ENCODE measurements at places on chromosomes 12 and 14.

- no peak for DNase-seq
These were observed 358.6 kb downstream of the DUSP6 start for GRCh38 chr12:88993651-88994050.

DNA sequence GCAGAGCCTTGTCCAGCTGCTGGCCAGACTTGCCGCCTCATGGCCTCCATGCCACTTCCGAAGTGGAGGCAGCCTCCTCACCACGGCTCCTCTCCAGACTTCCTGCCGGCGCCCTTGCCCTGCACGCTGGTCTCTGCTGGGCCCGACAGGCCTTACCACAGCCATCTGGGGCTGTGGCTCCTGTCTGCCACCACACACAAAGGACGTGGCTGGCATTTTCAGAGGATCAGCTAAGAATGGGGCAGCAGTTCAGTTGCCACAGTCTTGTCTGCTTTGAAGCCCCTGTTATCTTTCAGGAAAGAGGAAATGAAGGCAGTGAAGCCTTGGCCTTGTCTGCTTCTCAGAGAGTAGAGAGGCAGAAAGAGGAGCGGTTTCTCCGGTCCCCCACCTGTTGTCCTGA lies 178.0 kb upstream of the FKBP4 start:
- DNase-seq, result no peak

DNA sequence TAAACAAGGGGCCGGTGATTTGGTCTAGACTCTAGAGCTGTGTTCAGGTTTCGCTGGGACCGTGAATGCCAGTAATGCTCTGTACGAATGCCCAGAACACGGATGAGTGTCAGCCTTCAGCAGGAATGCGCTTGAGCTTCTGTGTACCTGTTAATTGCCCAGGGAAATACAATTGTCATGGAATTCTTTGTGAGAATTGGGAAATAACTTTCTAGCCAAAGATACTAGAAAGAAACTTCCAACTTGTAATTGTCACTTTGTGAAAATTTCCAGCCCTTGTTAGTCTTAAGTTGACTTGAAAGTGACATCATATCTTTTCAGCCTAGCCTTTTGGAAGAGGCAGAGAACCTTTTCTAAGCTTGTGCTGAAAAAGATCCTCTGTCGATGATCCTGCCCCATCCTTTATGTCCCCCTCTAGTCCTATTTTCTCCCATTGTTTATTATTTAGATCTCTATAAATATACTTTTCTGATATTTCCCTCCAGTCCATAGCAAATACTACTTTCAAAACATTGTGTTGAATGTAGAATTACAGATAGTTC lies 2.7 kb downstream of the CHST11 start:
- DNase-seq, result no peak

GRCh38 chr14:69808919-69809808 lies 12.1 kb upstream of the SLC10A1 start:
- DNase-seq, result no peak

GRCh38 chr12:105729926-105730325 lies 399.4 kb downstream of the C12orf75 start:
- no peak for DNase-seq

GRCh38 chr14:34060651-34060999 lies 109.8 kb upstream of the EGLN3 start:
- DNase-seq, result no peak

DNA sequence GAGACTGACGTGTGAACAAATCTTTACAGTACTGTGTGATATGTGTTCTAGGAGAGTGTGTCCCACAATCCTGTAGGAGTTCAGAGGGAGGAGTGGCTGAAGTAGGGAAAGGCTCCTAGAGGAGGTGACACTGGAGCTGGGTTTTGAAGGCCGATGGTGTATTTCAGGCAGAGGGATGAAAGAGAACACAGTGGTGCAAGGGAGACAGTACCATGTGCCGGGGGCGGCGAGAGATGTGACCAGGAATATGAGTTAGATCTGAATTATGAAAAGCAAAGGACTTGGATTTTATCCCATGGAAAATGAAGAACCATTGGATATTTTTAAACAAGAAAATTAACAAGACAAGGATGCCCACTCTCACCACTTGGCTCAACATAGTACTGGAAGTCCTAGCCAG lies 77.0 kb upstream of the ESRRB start:
- no peak for DNase-seq

DNA sequence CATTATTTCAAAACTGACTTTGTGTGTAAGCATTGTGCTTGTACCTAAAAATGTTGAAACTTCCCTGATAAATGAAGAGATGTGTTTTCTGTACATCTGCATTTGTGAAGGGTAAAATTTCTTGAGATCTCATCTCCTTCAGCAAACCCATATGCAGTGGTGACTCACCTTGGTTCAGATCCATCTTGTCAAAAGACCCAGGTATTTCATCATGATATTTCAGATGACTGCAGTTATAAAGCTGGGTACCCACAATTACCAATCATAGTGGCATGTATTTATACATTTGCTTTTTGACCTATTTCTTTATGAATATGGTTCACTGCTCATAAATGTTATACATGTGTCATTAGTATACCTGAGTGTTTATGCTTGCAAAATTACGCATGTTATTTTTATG lies 1213.6 kb downstream of the GALC start:
- DNase-seq, result no peak

DNA sequence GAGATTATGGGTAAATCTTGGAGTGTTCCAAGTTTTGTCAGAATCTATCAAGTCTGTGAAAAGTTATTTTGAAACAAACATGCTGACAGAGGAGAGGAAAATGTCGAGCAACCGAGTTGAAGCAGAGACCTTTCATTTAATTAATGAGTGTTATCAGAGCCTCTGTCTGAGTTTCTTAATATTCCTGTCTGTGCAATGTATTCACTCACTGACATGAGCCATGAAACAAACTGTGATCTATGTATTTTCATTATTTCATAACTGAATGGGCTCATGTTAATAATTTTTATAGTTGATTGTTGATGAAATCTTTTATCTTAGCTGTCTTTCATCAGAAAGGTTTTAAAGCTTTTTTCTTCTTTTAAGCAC lies 144.2 kb upstream of the FAR2 start:
- DNase-seq, result no peak

- DNase-seq, result no peak
These were observed 38.8 kb downstream of the EVL start for GRCh38 chr14:100104006-100104352.

DNA sequence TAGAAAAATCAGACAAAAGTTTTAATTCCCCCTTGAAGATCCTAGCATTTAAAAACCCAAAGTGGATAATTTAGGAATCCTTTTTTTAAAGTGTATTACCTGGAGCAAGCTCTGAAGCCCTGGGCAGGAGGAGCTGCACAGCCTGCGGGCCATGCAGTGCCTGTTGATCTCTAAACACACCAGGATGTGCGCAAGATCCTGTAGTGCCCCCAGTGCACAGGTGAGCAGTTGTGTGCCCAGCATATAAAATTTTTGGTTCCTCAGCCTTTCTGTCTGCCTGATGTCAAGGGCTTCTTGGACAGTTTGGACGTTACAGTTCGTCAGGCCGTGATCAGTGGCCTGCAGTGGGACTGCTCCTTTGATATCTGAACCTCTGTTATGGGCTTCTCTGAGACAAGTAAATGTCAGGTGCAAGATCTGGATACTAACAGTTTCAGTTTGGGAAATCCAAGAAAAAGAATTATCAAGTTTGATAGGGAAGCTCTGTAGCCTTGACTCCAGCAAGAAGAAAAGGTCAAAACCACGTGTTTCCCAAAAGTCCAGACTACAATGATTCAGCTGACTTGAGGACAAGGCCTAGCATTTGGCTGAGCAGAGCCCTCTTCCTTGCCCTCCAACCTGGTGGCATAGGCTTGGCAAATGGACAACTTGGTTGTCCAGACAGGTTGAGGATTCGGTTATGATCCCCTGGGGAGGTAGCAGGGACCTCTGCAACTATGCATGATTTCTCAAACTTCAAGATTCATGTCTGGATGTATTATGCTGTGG lies 1.0 kb downstream of the ATXN7L3B start:
- DNase-seq, result no peak

DNA sequence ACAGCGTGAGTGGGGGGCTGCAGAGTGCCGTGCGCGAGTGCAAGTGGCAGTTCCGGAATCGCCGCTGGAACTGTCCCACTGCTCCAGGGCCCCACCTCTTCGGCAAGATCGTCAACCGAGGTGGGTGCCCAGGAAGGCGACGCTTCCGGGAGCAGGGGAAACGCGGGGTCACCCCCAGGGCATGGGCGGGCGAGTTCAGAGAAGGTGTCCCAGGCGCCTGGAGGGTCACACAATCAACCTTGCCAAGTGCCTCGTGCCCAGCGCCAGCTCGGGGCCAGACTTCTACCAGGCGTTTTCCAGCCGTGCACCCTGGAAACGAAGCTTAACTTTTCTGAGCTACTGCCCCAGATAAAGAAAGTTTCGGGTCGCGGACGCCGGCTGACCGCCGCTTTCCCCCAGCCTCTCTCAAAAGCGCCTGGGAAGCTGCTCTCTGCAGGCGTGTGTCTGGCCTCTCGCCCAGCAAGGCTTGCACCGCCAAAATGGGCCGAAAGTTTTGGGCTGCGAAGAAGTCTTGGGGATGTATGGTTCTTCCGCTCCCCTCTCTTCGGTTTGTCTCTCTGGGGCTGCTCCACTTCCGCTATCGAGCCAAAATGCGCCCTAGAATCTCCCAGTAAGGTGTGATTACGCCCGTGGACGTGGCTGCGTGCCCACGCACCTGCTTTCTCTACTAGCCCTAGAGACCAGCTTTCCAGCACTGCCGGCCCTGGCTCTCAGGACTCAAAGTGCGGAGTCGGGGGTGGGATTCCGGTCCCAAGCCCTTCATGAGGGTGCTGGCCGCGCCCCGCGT lies 1.7 kb downstream of the WNT1 start:
- no peak for DNase-seq

DNA sequence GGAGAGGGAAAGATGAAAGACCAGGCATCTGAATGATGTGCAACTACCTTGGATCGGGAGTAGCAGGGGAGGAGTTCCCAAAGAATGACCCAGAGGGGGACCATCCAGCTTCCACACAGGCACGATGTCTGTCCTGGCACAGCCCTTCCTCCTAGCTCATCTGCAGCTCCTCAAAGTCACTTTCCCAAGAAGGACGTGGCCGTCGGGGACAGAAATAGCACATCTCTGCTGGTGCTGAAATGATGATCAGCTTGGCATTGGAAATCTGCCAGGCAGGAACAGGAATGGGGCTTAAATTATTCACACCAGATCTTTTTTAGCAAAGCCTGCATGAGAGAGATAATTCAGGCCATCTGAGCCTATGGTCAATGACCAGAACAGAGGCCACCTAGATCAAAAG lies 41.7 kb downstream of the TSPAN11 start:
- DNase-seq, result no peak

- no peak for DNase-seq
These were observed 82.8 kb downstream of the PLEKHG7 start for GRCh38 chr12:92785563-92785950.

DNA sequence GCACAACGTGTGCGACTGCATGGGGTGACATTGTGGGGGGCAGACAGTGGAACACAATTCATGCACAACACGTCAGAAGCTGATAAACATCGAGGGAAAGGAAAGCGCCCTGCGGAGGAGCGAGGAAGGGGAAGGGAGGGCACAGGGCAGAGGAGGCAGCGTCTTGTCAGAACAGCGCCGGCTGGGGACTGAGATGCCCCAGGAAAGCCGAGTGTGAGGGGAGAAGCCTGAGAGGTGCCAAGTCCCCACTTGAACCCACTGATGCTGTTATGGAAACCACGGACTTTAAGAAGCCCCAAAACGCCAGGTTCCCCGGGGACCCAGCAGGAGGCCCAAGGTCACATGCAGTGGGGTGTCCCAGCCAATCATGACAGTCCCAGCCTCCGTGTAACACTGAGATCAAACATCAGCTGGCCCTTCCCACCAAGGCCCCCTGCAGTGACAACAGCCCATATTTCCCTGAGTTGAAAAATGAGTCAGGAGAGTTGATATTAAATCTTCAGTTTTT lies 70.0 kb downstream of the GALNT9 start:
- DNase-seq, result no peak

DNA sequence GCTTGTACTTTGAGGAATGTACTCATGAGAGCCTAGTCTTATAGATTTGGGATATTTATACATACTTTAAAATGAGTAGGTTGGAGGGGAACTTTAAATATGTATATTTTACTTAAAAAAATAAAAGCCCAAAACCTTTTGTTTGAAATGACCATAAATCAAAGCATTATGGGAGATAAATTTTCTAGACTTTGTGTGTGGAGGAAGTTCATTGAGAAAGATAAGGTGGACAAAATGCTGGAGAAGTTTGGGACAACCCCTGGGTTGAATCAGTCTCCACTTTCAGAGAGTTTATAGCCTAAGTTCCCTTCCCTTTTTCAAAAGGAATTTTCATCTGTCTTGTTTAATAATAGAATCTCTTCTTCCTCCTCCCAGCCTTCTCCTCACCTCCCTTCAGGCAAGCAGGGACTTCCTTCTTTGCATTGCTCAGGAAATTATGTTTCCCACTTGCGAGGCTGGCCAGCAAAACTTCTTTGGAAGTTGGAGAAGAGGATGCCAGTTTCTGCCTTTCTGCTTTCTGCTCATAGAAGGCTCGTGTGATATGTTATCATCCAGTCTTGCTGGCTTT lies 54.2 kb downstream of the CHST11 start:
- no peak for DNase-seq

DNA sequence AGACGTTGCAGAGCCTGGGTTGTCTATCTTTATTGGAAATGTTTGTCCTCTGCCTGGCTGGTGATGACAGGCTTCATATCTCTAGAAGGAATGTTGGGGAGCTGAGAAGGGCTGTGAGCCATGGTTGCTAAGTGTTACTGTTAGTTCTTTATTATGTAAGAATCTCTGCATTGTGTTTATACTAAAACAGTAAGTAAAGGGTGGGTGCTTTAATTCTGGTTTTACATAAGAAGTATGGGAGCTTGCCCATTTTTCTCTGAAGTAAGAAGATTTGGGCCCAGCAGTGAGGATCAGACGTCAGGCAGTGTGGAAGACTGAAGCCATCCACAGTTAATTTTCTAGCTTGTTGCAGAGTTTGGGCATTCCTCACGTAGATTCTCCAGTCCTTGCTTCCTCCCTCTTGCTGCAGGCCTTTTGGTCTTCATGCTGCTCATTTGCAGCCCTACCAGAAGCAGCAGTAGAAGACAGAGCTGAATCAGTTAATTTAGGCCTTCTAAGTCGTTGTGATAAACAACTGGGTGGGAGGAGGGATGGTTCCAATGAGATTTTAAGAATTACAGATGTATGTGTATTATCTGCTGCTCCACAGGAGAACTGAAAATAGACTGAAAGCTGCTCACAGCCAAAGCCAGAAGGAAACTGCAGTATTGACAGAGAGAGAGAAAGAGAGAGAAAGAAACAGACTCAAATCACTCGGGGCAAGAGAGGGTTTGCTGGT lies 21.4 kb downstream of the WNT5B start:
- DNase-seq, result no peak

DNA sequence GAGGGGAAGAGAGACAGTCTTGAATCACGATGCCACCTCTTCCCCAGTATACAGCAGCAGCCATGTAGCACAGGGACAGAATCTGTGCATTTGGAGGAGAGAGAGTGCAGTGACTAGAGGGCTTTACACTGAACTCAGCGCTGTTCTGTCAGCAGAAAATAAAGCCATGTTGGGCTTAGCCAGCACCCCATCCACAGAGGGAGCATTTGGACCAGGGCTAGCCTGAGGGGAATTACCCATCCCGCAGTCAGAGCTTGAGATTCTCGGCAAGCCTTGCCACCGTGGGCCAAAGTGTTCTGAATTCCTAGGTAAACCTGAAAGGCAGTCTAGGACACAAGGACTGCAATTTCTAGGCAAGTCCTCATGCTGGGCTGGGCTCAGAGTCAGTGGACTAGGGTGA lies 120.4 kb upstream of the CNOT2 start:
- DNase-seq, result no peak

GRCh38 chr12:88472775-88473174 lies 107.5 kb downstream of the KITLG start:
- no peak for DNase-seq

- DNase-seq, result peak; percentile 71
These were observed at the start of gene PHETA1 for GRCh38 chr12:111368788-111369495. Gene PHETA1 (minus strand): TSS chr12:111369095. CDS start chr12:111363427, 5,668 bp downstream.

- DNase-seq, result no peak
These were observed 269.9 kb downstream of the ADAMTS20 start for GRCh38 chr12:43282106-43282505.
